Eye (tissue), 1 donor: ENCODE measurements at places on chromosomes 5 and 9.
A peak's percentile ranks its signal among the peaks of the same experiment; 100 is the strongest.

- DNase-seq = peak; percentile 39
Observed at GRCh38 chr5:73136055-73136562, 15.7 kb downstream of the TMEM171 start.

GRCh38 chr5:160701403-160701802 is 150.6 kb downstream of the ATP10B start:
- no peak for DNase-seq

DNA sequence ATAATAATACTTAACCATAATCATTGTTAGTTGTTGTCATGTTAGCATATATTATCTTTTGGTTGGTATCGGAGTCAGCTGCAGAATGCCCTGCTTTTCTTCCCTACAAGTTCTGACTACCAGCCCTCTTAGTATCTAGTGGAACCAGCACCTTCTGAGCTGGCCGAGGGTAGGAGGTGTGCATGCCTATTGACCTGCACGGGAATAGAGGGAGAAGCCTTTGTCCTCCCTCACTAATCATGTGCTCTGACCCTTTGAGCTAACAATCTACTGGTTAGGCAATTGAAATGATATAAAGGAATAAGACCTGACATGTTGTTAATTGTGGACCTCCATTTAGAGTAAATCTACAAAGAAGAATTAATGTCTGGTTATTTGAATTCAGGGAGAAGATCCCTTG is 4.1 kb downstream of the PCSK5 start:
- no peak for DNase-seq

DNA sequence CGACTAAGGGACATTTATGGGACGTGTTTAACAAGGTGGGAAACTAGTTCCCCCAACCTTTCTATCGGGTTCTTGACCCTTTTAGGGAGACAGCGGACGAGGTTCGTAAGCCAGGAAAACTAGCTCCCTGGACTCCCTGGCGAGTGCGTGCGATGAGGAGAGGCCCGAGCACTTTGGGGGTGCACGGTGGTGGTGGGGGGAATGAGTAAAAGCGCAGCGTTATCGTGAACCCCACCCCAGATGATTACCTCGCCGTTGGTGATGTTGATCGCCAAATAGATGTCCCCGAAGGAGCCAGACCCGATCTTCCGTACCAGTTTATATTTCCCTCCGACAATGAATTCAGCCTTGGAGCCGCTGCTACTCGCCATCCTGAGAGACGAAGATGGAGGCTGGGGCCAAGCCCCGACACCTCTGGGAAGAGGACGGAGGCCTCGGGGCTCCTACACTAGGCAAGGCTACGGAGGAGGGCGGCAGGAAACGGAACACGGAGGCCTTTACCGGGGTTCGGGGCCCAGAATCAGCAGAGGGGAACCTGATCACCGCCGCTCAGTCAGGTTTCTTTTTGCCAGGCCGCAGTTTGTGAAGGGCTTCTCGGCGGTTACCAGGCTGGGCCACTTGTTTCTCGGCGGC is 529 bp downstream of the CSNK1A1 start:
- DNase-seq = peak; percentile 74

DNA sequence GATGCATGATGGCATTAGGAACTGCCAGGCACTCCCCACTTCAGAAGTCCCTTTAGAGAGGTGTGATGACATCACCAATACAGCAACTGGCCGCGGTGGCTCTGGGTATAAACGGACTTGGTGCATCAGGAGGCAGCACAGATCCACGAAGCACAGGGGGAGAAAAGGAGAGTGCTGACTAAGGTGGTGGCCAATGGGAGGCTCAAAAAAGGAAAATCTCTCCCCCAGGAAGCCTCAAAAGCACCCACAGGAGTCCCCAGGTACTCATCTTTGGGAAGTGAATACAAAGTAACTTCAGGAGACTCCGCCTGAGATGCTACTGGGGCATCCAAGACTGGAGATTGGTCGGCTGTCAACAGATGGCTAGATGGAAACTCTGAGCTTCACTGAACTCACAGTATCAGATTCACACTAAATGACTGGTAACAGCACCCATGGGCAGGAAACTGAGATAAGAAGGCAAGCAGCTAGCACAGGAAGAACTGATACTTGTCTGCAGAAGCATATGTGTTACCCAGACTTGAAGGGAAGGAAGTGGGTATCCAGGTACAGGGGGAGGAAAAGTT is 7.6 kb downstream of the TTC39B start:
- no peak for DNase-seq

GRCh38 chr5:151047814-151048425 is 27.5 kb downstream of the GPX3 start:
- no peak for DNase-seq

GRCh38 chr5:172749076-172749475 is 21.9 kb downstream of the DUSP1 start:
- no peak for DNase-seq

DNA sequence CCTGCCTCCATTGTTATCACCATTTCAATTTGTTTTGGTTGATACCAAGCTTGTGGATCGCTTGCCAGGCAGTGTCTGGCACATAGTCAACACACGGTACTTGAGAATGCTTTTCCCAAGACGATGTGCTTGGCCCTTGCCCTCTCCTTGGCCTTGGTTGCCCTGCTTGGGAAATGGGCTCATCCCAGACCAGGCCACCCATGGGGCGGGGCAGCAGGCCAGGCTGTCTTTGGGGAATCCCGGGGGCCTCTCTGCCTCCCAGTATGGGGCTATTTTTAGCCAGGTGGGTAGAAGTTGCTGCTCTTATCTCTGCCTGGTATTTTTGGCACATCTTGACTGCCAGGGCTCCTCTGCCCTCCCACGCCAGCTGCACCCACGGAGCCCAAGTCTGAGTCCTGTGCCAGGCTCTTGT is 49.9 kb downstream of the LMX1B start:
- DNase-seq = no peak

GRCh38 chr9:8234316-8234715 is 434.7 kb upstream of the DMAC1 start:
- peak; percentile 41 for DNase-seq

DNA sequence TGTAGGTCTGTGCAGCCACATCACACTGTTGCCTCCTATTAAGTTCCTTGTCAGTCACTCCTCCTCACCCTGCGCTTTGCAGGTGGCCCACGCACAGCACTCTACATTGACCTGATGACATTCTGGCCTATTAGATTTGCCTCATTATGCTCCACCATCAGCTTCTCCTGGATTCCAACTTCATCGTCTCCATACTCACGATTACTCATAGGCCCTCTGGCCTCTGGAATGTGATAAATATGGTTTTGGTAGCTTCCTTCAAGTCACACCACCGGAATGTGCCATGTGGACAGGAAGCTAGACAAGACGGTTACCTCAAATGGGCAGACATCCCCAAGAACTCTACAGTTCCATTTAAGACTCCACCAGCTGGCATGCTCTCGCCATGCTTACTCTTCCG is 158.0 kb upstream of the LHFPL2 start:
- DNase-seq = peak; percentile 81

- peak; percentile 73 for DNase-seq
Observed at GRCh38 chr5:112186401-112186990, 232.6 kb downstream of the EPB41L4A start.

GRCh38 chr9:131272212-131272611 is 4.1 kb downstream of the FAM78A start:
- no peak for DNase-seq

- DNase-seq = no peak
Observed at GRCh38 chr5:161299053-161299452, 247.5 kb downstream of the GABRB2 start.

DNA sequence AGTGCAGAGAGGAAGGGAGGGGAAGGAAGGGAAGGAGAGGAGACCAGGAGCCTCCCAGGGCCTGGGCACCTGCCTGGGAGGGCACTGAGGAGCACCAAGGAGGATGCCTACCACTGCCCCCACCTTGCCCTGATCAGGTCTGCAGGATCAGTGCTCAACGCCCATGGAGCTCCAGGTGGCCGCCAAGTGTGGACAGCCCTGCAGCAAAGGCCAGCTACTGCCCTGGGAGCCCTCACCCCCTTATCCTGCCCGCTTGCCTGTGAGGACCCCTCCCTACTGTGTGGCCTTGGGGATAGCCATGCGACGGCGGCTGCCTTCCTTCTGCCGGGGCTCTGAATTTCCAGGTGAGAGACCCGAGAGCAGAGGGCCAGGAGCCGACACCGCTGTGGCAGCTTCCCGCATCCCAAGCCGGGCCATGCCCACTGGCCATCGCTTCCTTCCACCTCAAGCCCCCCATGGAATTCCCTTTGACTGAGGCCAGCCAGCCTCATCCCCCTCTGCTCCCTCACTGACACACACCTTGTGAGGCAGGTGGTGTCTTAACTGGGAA is 12.4 kb downstream of the ADAMTS2 start:
- no peak for DNase-seq

GRCh38 chr5:2192496-2192895 is 309.8 kb upstream of the IRX4 start:
- no peak for DNase-seq

- DNase-seq = peak; percentile 88
Observed at GRCh38 chr5:36744773-36745589, 131.6 kb upstream of the NIPBL start.

- DNase-seq = no peak
Observed at GRCh38 chr9:128175102-128175563, 15.1 kb downstream of the BBLN start.

- DNase-seq = no peak
Observed at GRCh38 chr5:81058121-81058520, 98.0 kb downstream of the RASGRF2 start.

- no peak for DNase-seq
Observed at GRCh38 chr5:157458835-157459234, 1.2 kb upstream of the NIPAL4 start.

DNA sequence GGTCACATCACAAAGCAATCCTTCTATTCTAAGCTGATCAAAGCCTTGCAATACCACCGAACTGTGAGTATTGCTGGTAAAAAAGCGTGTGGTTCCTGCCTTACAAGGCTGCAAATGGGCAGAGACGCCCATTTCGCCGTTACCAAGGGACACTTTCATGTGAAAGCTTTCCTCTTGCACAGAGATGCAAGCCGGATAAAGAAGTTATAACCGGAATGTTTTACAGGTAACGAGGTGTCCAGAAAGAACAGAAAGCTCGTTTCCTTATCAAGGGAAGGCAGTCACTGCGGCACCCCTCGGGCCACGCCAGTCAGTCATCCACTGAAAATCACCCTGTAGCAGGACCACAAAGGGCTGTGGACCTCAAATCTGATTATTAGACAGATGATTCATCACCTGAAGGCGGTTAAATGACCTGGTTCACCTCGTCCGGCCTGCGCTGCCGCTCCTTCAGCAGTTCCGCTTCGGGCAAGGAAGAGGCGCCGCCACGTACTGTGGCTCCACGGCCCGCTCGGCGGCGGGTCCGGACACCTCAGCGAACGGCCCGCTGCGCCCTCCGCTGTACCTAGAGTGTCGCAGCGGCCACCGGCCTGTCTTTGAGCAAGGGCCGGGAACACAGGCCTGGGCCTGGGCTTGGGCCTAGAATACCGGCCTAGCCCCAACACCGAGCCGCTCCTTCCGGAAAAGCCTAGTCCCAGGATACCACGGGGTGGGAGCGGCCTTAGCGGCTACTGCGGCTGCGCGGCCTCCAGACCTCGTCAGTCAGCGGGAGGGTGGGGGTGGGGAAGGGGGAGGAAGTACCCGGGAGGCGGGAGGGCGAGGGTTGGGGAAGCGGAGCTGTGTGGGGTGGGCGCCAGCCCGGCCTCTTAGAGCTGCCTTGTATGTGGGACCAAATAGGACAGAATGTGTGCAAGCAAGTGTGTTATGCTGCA is at the start of gene KLHL9:
Gene KLHL9, minus strand, starts transcription at position 704 of the 932 bp plus-strand sequence. Its CDS starts 545 bp downstream, at position 159.
- peak; percentile 97 for DNase-seq

- DNase-seq = peak; percentile 87
Observed at GRCh38 chr9:137369911-137370764, 52.8 kb downstream of the EXD3 start.

DNA sequence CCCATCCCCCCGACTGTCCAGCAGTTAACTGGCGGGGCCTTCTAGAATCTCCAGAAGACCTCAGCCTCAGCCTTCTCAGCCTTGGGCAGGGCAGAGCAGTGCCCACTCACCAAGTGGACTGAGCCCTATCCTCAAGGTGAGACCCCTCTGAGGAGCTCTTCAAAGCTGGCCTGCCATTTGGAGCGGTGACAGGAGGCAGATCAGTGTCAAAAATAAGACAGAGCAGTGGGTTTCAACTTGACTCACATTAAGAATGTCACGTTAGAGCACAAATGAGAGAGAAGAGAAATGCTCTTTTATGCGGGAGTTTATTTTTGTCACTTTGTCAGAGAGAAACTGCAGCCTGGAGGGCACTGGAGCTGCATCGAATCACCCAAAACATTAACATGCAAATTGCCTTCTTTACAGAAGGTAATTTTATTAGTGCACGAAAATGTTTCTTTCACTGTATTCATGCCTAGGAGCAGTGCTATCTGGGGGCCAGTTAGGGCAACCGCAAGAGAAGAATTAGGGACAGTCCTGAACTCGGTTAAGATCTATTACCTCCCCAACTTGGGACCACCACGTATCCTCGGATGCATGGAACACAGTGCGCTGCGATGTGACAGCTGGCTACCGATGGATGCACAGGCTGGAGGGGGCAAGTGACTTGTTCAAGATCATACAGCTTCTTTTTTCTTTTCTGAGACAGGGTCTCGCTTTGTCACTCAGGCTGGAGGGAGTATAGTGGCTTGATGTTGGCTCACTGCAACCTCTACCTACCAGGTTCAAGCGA is 188.5 kb downstream of the DAB2IP start:
- DNase-seq = no peak

DNA sequence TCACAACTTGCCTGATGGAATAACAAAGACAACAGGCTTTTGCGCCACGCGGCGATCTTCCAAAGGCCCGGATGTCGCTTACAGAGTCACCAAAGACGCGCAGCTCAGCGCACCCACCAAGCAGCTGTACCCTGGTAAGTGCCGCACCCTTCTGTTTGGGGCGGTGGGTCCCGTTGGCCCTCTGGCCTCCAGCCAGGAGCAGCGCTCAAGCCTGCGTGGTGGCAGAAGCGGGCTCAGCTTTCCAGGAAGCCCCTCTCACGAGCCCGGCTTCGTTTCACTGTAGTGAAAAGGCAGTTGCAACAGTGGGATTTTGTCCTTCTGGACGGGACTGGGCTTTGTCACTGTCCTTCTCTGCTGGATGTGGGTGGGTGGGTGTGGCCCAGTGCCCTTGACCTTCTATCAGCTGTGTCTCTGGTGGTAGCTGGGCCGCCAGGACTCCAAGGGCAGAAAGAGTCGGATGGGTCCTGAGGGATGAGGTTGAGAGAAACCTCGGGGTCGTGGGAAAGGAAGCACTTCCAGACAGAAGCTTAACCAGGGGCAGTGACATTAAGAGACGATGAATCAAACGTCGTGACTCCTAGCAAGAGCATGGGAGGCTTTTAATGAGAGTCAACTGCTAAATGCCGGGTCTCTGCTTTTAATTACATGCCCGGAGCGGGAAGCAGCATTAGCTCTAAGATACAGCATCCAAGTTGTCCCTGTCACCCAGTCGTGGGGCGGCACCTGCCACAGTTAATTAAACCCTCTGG is 49.5 kb downstream of the COL5A1 start:
- no peak for DNase-seq
